ENCODE measurements at places on chromosomes 4 and X.

DNA sequence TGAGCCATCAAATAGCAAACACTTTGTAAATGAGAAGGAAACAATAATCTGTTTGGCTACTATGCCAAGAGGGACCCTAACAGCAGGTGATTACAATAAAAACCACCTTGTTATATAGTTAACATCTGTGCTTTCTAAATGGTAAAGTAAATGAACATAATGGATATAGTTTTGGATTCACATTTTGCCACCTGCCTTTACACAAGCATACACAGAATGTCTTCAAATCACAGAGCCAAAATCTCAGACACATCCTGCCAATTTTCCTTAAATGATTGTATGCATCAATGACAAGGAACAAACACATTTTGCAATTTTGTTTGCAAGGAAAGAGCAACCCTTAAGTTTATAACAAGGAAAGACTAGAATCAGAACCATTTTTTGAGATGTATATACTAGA, 334.2 kb downstream of the FSTL5 start:
- no peak for DNase-seq

- DNase-seq: no peak
Observed at GRCh38 chrX:100911731-100912130, 17.0 kb downstream of the XKRX start.

DNA sequence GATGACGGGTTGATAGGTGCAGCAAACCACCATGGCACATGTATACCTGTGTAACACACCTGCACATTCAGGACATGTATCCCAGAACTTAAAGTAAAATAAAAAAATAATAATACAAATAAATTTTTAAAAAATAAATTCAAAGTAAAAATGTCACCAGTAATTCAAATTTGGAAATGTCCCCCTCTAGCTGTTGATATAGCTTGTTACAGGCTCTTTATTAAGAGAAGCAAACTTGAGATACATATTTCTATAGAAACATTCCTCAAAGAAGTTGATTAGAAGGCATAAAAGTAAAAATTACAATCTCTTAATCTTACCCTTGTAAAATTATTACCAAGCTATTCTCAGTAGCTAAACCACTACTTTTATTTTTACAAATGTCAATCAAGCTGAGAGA, 1397.0 kb downstream of the FAM133A start:
- DNase-seq: no peak

DNA sequence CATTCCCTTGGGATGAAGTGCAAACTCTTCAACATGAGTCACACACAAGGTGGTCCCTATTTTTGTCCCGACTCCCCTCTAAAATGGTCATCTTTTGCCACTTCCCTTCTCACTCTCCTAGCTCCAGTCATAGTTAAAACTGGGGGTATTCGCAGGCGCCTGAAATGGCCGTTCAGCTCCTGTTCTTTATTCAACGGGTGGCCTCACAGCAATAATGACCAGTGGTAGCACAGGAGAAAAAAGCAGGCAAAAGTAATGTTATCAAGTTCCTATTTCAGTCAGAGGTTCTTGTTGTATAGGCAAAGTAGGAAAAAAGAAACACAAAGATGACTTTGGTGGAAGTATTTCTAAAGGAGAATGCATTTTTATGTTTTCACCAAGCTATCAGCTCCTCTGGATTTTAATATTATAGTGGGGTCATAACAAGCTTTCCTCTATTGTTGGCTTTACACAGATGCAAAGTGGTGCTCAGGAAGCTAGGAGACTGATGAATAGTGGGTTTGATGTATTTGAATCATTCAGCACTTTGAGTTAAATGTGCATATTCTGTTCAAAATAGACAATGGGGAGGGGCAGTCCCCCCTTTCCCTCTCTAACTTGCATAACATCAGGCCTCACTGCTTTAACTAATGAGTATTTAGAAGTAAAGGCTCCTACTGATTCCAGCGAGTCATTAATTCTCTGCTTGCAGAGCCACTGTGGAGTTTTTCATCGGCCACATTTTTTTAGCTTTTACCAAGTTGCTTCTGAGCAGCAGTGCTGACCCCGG, 171.2 kb upstream of the NDP start:
- no peak for DNase-seq

DNA sequence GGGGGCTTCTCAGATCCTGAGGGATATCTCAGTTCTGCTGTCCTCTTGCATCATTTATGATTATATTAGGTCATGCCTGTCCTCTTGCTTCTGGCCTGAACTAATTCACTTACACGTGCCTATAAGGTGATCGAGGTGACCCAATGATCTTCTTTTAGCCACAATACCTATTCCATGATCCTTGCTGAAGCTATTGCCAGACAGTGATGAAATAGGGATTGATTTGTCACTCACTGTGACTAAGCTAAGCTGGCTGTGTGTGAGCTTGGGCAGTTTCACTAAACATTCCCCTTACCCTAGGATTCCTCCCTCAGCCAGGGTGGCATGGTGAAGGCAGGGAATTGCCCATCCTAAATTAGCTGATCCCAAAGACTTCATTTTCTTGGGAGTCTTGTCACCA, 19.0 kb downstream of the HADH start:
- DNase-seq: no peak

- no peak for DNase-seq
Observed at GRCh38 chrX:16711893-16712547, 449 bp downstream of the CTPS2 start.

- DNase-seq: no peak
Observed at GRCh38 chr4:155795991-155796390, 37.2 kb downstream of the GUCY1B1 start.

GRCh38 chrX:46180258-46180687, 364.9 kb downstream of the ZNF674 start:
- DNase-seq: no peak

DNA sequence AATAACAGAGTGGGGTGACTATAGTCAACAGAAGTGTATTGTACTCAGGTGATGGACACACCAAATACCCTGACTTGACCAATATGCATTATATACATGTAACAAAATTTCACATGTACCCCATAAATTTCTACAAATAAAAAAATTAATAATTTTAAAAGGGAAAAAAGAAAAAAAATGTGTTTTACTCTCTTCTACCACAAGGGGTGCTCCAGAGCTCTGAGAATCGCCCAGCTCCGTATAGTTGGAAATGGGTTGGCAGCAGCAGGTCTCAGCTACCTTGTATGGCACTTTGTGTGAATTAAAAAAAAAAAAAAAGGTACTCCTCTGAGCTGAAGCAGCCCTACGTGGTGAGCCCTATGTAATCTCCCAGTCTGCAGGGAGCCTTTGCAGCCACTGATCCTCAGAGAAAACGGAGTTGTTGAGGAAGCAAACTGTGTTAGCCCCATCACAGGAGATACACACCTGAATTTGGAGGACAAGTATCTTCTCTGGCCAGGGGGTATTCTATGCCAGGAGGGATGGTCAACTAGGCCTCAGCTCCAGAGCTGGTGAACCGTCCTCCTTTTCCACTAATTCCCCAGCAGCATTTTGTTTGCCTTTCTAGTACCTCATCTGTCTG, 17.2 kb upstream of the POLA1 start:
- DNase-seq: no peak
